Activated B cell treated with CpG ODN at 0.5 μM for 24 hours (primary cell): ENCODE measurements at places on chromosomes 1 and 21.
A peak's percentile ranks its signal among the peaks of the same experiment; 100 is the strongest.

DNA sequence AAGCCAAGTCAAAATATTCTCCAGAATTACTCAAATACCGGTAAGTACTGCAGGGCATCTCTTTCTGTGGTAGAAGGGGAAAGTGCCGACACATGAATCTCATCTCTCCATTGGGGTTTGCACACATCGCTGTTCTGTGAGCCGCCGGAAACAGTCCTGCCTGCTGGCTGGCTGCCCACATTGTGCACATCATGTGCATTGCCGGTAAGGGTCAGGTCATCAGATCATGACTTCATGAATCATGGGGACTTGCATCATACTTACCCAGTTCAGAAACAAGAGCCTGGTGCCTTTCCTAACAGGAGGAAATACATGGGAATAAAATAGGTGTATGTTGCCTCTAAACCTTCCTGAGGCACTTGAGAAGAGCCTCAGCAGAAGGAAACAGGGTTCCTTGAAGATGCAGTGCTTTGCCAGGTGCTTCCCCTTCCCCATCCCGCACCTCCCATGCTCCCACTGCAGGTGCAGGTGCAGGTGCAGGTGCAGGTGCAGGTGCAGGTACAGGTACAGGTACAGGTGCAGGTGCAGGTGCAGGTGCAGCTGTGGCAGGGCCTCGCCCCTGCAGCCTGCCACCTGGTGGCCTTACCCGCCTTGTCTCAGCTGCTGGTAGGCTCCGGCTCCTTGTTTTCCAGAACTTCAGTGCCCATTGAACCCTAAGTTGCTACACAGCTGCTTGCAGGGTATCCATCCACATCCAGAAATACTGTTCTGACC lies 26.5 kb downstream of the GPR137B start:
- DNase-seq, result no peak

DNA sequence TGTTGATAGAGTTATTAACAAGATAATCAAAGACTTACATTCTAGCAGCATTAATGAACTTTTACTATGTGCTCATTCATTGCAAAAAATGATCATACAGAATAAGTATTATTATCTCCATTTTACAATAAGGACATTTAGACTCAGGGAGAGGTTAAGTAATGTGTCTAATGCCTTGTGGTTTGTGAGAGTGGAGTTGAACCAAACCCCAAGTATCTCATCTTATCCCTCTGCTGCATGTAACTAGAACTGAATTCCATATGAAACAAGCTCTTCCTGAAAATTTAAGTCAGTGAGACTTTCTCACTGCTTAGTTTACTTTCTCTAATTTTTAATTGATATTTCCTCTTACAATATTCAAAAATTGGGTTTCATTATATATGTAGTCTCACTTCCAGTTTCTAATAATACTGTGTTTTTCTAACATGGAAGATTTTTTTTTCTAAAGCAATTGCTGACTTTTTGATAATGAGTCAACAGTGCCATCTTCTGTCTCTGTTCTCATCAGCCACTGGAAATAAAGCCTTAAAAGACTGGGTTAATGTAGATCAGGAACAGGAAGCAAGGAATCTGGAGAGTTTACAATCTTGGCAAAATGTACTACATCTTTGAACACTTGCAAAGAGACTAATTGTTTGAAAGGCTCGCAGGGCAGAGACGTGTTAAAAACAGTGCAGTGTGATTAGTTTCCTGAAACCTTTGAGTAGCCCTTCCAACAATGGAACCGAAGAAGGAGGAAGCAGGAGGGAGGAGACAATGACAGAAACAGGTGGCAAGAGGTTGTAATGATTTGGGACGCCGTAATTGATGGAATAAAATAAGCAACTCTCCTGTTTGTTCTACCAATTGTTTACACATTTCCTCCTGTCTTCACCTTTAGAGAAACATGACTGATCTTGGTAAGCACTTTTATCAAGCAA lies 567.6 kb downstream of the MRPL39 start:
- no peak for DNase-seq

- DNase-seq, result no peak
Observed at GRCh38 chr1:75233302-75233929, 99.2 kb downstream of the LHX8 start.

- DNase-seq, result no peak
Observed at GRCh38 chr1:17886838-17887441, 131.8 kb downstream of the ACTL8 start.

DNA sequence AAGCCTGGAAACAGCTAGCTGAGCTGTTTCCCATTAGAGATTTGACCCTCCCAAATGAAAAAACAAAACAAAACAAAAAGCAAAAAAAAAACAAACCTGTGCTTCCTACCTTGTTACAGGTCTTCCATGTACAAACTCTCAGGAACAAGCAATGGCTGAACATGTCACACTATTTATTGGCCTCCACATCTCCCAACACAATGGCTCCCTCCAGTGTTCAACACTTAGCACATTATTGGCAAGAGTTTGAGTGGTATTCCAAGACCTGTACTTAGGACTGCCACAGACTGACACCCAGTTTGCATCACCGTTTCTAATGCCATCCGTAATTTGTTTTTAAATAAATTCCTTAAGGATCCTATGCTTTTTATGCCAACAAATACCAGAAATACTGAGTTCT lies 195.0 kb upstream of the OLFM3 start:
- no peak for DNase-seq

DNA sequence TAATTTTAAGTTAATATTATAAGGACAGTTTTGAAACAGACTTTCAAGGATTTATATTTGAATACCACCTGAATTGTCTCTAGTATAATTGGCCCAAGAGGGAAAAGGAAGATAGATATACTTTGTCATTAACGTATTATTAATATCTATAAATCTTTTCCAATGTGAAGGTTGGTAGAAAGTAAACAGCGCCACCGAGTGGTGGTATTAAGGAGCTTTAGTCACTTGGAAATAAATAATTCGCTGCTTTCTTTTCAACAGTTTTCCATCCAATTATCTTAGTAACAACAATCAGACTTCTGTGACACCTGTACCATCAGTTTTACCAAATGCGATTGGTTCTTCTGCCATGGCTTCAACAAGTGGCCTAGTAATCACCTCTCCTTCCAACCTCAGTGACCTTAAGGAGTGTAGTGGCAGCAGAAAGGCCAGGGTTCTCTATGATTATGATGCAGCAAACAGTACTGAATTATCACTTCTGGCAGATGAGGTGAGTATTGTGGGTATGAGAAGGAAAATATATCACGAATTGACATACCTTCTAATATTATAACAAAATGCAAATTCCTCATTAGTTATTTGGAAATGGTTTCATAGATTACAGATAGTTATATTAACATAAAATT lies 37.7 kb downstream of the SH3GLB1 start:
- DNase-seq, result no peak

- no peak for DNase-seq
Observed at GRCh38 chr1:214570442-214570841, 19.0 kb upstream of the PTPN14 start.

DNA sequence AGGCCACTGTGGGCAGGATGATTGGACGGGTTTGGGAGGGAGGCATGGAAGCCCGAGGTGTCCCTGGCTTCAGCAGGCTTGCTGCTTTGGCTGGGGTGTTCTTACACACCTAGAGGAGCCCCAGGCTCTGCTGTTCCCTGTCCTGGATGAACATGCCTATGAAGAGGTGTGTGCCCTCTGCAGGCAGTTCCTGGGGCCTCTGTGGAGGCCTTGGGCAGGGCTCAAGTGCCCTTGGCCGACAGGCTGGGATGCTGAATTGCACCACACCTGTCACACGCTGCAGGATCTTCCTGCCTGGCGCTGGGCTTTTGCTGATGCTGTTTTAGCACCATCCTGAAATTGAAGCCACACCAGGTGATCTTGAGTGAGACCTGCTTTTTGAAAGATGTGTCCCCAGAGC lies 415.0 kb upstream of the VAMP3 start:
- DNase-seq, result no peak

GRCh38 chr1:113429461-113430153 lies 39.3 kb downstream of the MAGI3 start:
- DNase-seq, result no peak

GRCh38 chr1:84585803-84586202 lies 11.6 kb upstream of the CTBS start:
- DNase-seq, result no peak

GRCh38 chr1:34361121-34361520 lies 184.4 kb downstream of the C1orf94 start:
- no peak for DNase-seq

- no peak for DNase-seq
Observed at GRCh38 chr1:180598333-180598974, 33.4 kb upstream of the XPR1 start.

DNA sequence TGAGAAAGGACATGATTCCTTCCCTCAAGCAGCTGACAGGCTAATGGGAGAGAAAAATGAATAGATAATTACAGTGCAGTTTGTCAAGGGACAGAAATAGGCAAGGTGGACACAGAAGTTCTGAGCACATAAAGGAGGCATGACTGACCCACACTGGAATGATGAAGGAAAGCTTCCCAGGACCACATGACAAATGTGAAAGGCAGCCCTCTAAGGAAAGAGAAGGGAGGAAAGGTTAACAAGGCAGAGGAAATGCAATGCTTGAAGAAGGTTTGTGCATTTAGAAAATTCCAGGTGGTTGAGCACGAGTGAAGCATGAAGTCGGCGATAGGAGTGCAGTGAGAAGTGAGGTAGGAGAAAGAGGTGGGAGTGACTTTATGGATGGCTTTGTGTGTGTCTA lies 37.4 kb downstream of the LAMC2 start:
- DNase-seq, result no peak

DNA sequence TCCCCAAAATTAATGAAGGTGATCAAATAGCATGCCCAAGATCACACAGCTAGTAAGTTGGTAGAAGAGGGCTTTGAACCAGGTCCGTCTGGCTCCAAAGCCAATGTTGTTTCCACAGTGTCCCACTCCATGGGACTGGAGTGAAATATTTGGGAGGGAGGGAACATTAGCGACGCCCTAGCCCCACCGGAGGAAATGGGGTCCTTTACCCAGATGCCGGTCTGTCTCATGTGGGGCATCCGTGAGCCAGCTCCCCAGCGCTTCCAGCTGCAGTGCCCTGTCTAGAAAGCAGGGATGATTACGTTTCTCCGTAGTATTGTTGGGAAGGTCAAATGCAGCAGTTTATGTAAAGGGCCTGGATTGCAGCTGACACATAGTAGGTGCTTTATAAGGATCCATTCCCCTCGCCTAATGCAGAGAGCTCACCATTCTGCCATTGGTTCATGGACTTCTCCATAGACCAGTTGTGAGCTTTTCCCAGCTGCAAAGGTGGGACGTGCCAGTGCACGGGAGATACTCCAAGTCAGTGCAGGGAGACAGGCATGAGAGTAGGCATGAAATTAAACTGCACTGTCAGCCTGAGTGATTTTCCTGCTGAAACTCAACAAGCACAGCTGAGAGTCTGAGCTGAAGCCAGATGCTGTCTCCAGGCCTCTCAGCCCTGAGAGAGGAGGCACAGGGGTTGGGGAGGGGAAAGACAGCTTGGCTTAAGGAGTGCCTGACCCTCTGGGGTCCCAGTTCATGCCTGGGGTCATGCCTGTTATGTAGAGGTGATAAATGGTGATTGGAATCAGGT lies 24.7 kb downstream of the QSOX1 start:
- no peak for DNase-seq

DNA sequence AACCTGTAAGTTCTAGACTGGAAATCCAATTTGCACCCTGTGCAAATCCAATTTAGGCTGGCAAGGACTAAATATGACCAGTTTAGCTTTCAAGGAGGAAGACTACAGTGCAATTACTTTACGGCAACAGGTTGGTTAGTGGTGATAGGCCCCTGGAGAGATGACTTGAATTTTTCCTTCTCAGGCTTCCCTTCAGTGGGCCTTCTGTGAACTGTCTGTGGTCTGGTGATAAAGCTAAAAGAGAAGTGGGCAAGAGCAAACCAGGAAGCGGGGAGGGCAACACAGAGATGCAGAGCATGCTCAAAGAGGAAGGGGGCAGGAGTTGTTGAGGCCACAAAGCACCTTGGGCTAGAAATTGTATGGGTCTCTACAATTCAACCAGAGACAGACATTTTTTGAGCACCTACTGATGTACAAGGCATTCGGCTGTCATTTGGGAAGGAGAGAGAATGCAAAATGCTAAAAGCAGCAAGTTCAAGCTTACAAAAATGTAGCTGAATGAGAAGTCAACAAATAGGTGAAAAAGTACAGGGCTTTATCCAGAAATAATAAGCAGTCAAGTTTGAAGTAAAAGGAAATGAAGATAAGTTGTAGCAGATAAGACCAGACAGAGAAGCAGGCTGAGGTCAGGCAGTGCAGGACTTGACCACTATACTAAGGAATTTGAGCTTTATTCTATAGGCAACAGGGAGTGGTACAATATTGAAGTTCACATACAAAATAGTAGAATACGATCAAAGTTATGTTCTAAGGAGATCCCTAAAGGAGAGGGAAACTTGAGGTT lies 23.9 kb downstream of the INPP5B start:
- DNase-seq, result peak; percentile 41

DNA sequence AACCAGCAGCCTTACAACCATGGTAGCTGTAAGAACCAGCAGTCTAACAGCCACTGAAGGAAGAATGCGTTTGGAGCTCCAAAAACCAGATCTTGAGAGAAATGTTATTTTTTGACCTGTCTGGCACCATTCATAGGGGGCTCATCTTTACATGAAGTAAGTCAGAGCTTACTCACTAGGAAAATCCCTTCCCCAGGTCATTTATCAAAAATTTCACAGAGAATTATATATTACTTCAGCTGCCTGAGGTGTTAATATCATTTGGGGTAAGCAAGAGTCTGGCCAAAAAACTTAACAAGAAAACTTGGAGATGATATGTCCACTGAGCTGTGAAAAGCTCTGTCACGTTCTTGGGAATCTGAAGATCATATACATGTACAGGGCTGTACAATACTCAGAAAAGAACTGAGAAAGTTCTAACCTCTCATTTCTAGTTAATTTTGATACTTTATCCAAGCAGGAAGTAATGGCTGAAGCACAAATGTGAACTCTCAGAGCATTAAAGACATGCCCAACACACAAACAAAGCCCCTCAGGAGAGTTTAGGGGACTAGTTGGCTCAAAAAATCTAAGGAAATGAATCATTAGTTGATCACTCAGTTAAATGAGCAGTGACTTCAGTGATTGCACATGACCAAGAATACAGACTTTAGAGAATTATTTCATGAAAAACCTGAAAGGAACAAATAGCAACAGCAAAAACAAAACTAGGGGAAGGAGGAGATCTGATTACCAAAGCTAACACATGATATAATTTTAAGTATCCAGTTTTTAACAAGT lies 681.1 kb downstream of the LTN1 start:
- DNase-seq, result no peak

DNA sequence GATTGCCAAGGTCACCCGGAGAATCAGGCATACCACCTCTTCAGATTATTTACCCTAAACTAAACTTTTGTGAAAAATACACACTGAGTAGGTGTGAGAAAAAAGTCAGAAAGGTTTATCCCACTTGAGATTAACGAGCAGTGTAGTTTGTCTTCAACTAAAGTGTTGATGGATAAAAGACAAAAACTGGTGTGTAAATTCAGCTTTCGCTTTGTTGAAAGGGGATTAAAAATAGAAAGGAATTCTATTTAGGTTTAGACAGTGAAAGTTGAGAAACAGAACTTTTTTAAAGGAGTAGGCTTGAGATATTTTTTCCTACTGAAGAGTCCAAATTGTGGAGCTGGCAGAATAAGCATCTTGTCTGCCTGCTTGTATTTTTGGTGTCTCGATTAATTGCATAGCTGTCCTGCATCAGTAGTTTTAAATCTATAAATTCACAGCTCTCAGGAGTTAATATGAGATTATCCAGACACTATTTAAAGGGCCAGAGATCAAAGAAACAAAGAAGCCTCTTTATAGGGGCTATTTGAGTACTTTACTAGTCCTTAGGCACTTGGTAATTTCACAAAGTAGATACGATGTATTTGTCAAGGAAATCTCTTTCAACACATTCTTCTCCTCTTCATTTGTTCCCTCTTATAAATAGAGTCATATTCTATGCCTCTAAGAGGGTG lies 46.7 kb upstream of the RABGAP1L start:
- DNase-seq, result no peak

- DNase-seq, result no peak
Observed at GRCh38 chr21:45769294-45769693, 125.8 kb downstream of the PCBP3 start.
